ENCODE measurements at places on chromosomes 3 and 15.
A peak's percentile ranks its signal among the peaks of the same experiment; 100 is the strongest.

DNA sequence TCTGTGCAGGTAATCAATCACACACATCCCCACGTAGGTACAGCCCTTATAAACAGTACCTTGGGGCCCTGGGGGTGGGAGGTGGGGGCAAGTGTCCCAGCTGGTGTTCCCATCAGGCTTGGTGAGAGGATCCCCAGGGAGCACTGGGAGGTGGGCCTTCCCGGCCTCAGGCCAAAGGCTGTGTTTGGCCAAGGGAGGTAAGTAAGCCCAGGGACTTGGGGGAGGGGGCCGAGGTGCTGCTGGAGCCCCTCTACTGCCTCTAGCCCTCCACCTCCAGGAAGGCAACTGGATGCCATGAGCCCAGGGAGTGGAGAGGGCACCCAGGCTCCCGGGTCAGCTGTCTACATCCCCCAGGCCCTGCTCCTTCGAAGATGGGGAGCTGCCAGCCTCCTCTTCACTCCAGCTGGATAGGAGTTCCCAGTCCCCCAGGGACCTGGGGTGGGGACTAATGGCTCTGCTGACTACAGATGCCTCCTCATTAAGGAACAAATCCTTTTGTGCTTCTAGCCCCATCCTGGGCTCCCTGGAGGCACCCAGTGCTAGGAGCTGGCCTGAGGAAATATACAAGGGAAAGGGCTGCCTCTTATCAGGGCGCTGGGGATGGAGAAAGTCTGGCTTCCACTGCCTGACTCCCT lies 33.1 kb downstream of the RNU5B-1 start:
- no peak for DNase-seq

DNA sequence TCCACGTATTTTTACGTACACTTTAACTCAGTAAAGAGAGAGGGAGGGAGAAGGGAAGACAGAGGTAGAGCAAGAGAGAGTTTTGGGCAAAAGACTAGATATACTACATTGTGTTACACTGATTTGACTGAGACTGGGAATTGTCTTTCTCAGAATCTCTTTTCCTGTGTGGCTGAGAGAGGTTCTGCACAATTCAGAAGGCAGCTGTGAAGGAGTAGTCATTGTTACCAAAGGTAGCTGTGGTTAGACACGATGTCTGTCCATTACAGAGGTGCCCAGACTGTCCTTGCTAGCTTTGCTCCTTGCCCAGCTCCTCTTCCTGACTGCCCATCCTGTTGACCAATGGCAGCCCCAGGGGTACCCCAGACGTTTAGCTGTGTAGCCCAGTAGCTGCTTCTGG lies 577.5 kb upstream of the CBLB start:
- no peak for DNase-seq

GRCh38 chr3:60497902-60498301 lies 753.4 kb downstream of the FHIT start:
- no peak for DNase-seq

DNA sequence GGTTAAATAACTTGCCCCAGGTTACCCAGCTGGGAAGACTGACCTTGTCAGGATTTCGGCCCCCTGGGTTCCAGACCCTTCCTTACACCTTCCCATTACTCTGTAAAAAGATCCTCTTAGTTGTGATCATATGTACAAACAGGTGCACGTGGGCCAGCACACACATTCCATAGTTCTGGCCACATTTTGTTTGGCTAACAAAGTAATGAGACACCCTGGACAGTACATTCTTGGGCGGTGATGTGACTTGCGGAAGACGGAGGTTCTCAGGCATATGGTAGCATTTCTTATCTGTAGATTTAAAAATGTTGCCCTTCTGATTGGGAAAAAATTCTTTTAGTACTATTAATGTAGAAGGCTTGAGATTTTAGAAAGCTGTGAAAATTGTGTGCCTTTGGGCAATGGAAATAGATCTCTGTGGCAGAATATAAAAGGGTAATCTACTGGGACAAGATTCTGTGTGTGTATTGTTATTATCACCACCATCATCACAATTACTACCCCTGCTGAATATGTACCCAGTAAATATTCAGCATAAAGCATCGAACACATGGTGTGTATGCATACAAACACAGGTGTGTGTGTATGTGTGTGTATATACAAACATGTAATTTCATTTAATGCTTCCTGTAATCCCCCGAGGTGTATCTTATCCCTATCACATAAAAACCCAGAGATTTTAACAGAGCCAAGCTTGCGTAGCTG lies 205.4 kb upstream of the UBE2E1 start:
- DNase-seq = no peak

GRCh38 chr3:4748127-4748526 lies 231.1 kb upstream of the BHLHE40 start:
- DNase-seq = no peak

DNA sequence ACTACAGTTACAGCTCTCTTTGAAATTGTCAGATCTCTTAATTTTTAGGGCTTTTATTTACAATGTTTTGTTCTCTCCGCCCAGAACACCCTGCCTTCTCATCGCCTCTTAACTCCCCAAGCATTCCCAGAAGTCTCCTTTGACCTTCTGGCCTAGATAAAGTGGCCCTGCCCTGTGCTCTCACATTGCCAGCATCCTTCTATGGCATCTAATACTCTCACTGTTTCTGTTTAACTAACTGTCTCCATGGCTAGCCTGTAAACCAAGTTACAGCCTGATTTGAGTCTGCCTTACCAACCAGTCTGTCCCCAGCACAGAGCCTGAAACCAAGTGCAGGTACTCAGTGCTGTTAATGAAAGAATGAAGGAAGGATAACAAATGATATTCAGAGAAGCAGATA lies 19.9 kb downstream of the COL8A1 start:
- no peak for DNase-seq

- no peak for DNase-seq
These were observed at the start of gene ABCF3 for GRCh38 chr3:184186184-184186901. Gene ABCF3, plus strand, starts transcription at chr3:184186199. Its CDS starts 9 bp downstream, at chr3:184186208.

GRCh38 chr3:117036259-117036799 lies 326.8 kb downstream of the TUSC7 start:
- DNase-seq = no peak

DNA sequence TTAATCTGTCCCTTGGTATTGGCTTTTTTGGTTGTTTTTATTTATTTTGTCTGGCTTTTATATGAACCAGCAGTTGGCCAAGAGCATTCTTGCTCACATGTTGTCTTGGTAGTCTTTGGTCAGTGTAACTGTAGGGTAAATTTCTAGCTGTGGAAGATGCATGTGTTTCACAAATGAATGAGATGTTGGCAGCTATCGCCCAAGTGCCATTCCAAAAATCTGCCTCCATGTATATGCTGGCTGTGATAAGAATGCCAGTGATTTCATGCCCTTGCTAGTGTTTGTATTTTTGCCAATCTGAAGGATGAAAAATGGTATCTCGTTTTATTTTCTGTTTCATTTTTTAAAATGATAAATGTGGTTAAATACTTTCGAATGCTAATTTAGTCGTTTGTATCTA lies 50.1 kb downstream of the TLNRD1 start:
- no peak for DNase-seq

GRCh38 chr3:196501316-196502044 lies 2.1 kb downstream of the RNF168 start:
- no peak for DNase-seq

- DNase-seq = no peak
These were observed 567.6 kb upstream of the ARPP21 start for GRCh38 chr3:35071772-35072171.

- no peak for DNase-seq
These were observed 130.8 kb upstream of the CCNL1 start for GRCh38 chr3:157290766-157291165.

DNA sequence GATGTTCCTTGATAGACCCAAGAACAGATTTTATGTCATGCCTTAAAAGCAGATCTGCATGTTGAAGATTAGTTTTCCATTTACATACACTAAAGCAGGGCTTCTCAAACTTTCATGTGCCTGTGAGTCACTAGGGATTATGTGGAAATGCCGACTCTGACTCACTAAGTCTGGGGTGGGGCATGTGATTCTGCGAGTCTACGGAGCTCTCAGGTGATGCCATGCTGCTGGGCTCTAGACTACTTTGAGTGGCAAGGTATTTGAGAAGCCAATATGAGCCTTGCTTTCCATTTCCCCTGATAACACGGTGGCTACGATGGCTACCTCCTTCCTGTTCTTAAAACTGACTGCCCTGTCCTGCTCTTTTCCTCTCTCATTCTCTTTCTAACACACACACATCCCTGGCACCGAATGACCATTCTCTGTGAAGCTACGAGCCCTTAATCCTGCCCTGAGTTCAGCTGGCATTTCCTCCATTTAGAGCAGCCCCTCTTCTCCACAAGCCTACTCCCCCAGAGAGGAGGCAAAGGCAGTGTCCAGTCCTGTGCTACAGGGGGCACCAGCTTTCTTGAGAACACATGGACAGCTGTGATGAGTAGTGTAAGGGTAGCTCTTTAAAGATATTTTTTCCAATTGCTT lies 39.7 kb upstream of the PYGO1 start:
- DNase-seq = no peak

- DNase-seq = no peak
These were observed 357.6 kb downstream of the MCTP2 start for GRCh38 chr15:94588993-94589392.

- DNase-seq = no peak
These were observed 62.9 kb downstream of the FNDC3B start for GRCh38 chr3:172102123-172102882.

- DNase-seq = peak; percentile 46
These were observed 202.5 kb upstream of the TLE3 start for GRCh38 chr15:70299931-70300869.

DNA sequence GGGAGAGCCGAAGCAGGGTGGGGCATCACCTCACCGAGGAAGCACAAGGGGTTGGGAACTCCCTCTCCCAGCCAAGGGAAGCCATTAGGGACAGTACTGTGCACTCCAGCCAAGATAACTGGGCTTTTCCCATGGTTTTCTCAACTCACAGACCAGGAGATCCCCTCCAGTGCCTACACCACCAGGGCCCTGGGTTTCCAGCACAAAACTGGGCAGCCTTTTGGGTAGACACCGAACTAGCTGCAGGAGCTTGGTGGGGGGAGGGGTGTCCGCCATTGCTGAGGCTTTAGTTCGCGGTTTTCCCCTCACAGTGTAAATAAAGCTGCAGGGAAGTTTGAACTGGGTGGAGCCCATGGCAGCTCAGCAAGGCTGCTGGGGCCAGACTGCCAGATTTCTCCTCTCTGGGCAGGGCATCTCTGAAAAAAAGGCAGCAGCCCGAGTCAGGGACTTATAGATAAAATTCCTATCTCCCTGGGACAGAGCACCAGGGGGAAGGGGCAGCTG lies 129.6 kb upstream of the LMCD1 start:
- no peak for DNase-seq

GRCh38 chr3:58537412-58538301 lies 667 bp upstream of the ACOX2 start:
- DNase-seq = no peak

- DNase-seq = no peak
These were observed 29.5 kb downstream of the EFCC1 start for GRCh38 chr3:129030611-129031010.

DNA sequence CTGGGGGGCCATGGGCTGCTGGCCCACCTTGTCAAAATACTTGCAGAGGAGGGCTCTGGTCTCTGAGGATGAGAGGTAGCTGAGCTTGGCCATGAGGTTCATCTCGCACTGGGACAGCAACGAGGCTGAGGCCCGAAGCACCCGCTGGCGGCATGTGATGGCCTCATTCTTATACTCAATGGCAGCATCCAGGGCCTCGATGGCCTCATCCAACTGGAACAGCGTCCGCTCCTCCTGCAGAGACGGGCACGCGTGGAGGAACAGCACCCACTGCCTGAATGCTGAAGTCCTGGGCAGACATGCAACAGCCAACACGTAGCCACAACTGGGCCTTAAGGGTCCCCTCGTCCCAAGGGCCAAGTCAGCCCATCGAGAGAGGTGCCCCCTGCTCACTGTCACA lies 25.0 kb downstream of the KIF7 start:
- DNase-seq = no peak

DNA sequence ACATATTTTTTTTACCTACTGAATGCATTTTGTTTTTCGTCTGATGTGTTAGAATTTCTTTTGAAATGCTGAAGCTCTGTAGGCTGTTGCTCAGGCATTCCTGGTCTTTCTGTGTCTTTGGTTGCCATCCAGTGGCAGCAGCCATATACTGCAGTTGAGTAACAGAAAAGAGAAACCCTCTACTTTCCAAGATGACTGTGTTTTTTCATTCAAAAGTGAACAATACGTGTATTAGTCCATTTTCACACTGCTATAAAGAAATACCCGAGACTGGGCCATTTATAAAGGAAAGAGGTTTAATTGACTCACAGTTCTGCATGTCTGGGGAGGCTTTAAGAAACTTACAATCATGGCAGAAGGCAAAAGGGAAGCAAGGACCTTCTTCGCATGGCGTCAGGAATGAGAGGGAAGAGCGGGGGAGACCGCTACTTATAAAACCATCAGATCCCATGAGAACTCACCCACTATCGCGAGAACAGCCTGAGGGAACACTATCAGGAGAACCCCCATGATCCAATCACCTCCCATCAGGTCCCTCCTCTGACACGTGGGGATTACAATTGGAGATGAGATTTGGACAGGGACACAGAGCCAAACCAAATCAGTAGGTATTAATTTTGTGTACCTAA lies 4.7 kb upstream of the GOLGA8B start:
- DNase-seq = peak; percentile 34

DNA sequence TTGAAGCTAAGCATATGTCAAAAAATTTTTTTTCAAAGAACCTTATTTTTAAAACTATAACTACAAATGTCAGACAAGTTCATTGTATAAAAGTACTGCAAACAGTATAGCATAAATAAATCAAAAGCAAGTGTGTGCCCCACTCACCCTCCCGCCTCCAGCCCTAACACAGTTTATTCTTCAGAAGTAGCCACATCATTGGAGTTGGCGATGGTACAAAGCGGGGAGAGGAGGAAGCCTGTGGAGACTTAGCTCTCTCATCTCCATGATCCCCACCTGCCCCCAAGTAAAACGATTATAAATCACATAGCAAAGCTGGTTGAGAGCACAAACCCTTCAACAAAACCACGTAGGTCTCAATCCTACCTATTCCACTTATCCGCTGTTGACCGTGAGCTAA lies 33.6 kb downstream of the FOXP1 start:
- DNase-seq = no peak

Measured in NCI-H2107 (cell line).